ENCODE measurements at places on chromosomes 12 and 14.

GRCh38 chr12:116332705-116333380, 55.4 kb upstream of the MED13L start:
- no peak for DNase-seq

GRCh38 chr12:31702047-31702446, 26.8 kb downstream of the AMN1 start:
- no peak for DNase-seq

- no peak for DNase-seq
These were observed 57.7 kb upstream of the DYNC1H1 start for GRCh38 chr14:101906645-101907044.

DNA sequence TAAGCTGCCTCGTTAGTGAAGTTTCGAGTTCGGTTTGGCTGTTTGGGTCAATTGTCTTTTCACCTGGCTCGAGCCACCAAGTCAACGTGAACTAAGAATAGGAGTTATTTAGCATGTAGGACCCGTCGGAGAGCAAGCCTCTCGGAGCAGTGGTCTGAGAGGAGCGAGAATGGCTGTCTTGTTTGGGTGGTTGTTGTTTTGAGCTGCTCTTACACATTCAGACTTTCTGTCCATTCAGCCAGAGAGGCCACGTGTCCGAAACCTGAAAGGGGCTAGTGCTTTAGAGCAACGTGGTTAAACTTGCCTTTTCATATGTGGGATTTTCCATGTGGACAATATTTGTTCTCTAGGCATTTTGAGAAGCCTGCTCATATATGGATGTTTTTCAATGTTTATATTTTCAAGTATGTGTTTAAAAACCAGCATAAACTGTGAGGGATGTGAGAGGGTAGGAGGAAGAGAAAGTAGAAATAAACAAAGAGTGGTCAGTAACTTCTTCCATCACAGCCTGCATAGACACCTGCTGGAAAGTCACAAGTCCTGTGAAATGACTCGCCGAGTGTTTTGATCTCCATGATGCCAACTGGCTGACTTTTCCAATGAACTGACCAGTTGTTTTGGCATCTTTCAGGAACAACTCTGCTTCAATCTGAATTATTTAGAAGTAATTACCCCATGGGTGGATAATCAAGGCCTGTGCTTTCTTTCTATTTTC, 221.0 kb downstream of the ASCL1 start:
- no peak for DNase-seq

DNA sequence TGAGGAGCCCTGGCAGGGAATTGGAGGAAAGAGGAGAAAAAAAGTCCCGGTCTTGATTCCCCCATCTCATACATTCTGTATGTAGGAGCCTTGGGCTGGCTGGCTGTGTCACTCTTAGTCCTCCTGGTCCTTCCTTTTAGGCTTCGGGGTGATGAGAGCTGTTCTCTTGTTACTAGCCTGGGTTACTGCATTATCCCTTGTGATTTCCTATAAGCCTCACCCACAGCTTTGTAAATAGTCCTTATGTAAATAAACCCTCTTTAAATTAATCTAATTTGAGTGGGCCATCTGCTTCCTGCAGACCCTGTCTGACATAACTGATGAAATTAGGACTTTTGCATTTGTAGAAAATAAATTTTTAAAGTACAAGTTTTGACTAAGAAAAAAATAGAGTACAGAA, 19.2 kb downstream of the DNM1L start:
- DNase-seq = no peak

DNA sequence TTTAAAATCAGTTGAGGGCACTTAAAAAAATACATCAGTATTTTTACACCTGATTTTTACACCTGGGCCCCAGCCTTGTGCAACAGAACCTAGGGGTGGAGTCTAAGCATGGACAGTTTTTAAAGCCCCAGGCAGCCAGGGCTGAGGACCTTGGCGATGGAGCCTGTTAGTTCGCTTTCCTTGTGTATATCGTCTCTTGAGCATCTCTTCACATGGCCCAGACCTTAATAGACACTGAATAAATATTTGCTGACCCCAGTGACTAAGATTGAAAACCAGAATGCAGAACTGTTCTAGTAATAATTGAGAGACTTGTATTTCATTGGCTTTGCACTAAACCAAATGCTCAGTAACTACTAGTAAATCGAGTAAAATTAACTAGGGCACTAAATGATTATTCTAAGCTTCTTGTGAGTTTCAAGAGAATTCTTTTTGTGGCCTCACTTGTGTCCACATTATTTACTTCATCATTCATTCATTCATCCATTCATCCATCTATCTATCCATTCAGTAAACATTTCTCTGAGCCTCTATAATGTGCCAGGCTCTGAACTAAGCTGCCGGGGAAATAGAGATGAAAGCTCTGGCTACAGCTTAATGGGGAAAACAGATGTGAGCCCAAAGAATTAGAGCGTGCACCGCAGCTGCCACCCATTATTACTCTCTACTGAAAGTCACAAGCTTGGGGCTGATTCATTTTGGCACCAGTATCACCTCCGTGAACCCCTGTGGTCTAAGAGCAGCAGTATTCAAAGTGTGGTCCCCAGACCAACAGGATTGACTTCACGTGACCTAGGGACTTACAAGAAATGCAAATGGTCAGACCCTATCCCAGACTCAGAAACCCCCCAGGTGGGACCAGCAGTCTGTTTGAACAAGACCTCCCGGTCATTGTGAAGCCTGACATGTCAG, 30.7 kb upstream of the BCL7A start:
- DNase-seq = no peak

- DNase-seq = no peak
These were observed 332.5 kb downstream of the CEP128 start for GRCh38 chr14:80609055-80609454.

GRCh38 chr12:120327593-120327992, at the start of gene PLA2G1B:
Gene PLA2G1B, minus strand, starts transcription at chr12:120327779. Its CDS starts 26 bp downstream, at chr12:120327753.
- DNase-seq = no peak

DNA sequence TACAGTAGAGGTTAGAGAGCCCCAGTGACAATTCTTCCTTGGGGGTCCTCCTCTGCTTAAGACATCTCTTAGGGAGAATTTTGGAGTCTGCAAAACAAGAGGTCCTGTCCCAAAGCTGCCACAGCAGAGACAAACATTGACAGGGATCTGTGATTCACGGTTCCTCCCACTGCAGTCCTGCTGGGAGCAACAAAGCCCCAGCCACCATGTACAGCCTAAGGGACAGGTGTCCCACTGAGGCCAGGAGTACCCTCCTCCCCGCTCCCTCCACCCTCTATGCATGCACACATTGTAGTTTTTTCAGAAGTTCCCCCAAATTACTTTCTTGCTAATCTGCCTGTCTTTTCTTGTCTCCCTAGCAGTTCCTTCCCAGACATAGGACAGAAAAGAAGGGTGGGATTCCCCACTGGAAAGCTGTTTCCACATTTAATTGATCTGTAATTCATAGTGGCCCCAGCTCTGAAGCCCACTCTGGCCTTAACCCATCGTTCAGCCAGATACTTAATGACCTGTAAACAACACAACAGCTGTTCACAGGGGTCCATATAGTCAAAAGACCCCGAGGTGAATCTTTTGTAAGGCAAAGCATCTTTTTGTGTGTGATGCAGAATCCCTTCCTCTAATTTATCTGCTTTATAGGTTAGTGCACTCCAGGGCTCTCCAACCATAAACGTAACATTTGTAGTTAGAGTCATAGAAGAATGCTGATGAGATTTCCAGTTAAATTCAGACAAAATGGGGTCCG, 13.9 kb upstream of the PRICKLE1 start:
- no peak for DNase-seq

- no peak for DNase-seq
These were observed 555 bp upstream of the RTN1 start for GRCh38 chr14:59871166-59871495.

- DNase-seq = no peak
These were observed 568.7 kb downstream of the MED13L start for GRCh38 chr12:115708801-115709200.

DNA sequence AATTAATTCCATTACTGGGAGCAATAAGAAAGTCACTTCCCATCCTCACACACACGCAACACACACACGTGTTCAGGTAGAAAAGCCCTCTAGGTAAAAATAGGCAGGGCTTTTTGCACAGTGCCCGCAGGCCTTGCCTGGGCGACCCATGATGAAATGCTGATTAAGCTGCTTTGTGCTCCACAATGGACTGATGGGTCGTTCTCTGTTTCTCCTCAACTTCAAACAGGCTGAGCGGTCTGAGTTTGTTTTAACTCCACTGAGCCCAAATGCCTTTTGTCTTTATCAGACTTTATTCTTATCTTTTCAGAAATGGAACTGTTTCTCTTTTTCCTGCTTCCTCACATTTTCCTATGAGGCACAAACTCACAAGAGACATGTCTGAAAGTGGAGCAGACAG, 9.4 kb upstream of the DACT1 start:
- no peak for DNase-seq

- DNase-seq = no peak
These were observed 217.6 kb downstream of the EFCAB11 start for GRCh38 chr14:89736881-89737280.

- no peak for DNase-seq
These were observed 88.7 kb downstream of the LLPH start for GRCh38 chr12:66041651-66042363.

- DNase-seq = no peak
These were observed 412.4 kb downstream of the PCNX1 start for GRCh38 chr14:71319666-71320065.

DNA sequence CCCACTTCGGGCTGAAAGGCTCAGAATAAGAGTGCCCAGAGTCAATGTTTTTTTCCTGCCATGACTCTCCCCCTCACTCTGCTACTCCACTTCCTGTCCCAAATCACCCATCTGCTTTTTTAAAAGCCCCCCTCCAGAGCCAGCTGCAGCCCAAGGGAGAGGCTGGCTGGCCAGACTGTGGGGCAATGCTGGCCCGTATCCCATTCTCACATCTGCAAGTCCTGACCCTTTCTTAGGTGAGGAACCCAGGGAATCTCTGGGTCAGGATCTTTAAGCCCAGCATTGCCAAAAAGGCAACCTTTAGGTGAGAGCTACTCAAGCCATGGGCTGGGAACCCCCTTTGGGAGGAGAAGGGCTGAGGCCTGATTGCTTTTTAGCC, 1.7 kb upstream of the ITGA5 start:
- peak; percentile 63 for DNase-seq

- DNase-seq = no peak
These were observed 7.3 kb downstream of the GAPDH start for GRCh38 chr12:6541371-6542165.

GRCh38 chr12:6551496-6552139, 4.2 kb downstream of the IFFO1 start:
- peak; percentile 60 for DNase-seq

GRCh38 chr14:68874746-68875155, 81.9 kb upstream of the ZFP36L1 start:
- DNase-seq = no peak

- DNase-seq = no peak
These were observed 16.6 kb downstream of the ADGRD1 start for GRCh38 chr12:130970165-130970907.

- DNase-seq = no peak
These were observed 247.6 kb downstream of the BCAT1 start for GRCh38 chr12:24701343-24701742.

DNA sequence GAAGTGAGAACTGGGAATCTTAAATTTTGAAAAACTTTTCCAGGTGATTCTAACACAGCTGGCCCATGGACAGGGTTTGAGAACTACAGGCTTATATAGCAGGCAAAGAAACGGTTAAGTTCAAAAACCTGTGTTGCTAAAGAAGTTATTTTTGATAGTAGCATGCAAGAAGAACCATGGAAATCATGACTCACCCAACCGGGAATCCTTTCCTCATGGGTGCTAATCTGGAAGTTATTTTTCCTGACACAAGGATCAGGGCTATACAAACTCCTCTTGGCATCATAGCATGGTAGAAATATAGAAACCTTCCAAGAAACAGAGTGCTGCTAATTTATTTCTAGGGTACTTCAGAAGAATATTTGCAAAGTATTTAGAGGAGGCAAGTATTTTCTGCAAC, 588.7 kb downstream of the CCER1 start:
- no peak for DNase-seq

GRCh38 chr12:51448618-51449256, 24.1 kb downstream of the SLC4A8 start:
- no peak for DNase-seq

- no peak for DNase-seq
These were observed 15.0 kb downstream of the SRP54 start for GRCh38 chr14:34997762-34998161.

- DNase-seq = no peak
These were observed 33.3 kb upstream of the MSI1 start for GRCh38 chr12:120402217-120402616.

GRCh38 chr12:60257063-60257462, 661.2 kb downstream of the SLC16A7 start:
- DNase-seq = no peak

GRCh38 chr12:113030875-113031525, 25.5 kb upstream of the DTX1 start:
- DNase-seq = no peak

DNA sequence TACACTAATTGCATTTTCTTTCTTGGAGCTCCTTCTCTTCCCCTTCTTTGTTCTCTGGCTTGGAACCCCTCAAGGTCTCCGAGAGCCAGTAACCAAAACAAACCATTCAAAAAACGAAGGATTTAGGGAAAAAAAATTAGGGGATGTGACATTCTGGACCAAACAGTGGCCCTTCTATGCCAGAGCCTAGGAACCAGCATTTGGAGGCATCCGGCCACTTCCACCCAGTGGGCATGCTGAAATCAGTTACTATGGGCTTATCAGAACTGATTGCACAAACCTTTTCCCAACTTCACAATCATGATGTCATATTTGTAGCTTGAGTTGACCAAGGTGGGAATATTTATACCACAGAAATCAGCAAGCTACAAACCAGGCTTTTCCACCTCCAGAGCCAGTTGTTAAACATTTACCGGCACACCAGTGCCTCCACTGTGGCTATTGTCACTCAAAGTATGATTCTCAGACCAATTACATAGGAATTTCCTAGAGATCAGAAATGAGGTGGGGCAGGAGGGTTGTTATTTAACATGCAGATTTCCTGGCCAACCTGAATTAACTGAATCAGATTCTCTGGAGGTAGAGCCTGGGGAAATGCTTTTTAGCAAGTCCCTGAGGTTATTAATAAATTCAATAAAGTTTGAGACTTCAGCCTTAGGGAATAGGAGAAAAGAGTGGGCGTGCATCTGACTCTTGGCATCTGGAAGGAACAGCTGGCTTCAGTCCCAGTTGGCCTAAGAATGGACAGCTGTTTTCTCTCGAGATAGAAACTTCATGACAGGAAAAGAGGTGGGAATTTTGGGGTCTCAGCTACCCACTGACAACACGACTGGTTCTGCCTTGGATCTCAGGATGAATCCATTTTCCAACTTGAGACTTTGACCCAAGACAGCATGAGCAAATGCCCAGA, 273.9 kb downstream of the ZFP36L1 start:
- DNase-seq = no peak

All from left ventricle myocardium superior (tissue), 1 donor.